H7 (cell line): ENCODE measurements at places on chromosomes 4 and X. TPM values are rescaled to one million over a fixed set of nuclear protein-coding genes. Genes with fewer than 3 reads are reported as not detected.
A peak's percentile ranks its signal among the peaks of the same experiment; 100 is the strongest.

Gene ABCB7
- total RNA-seq: 30.6 and 45.2 TPM in 2 replicates

Gene FGA
- total RNA-seq: not detected in 2 replicates

Gene KLF8
- total RNA-seq: 7.3 and 8.1 TPM in 2 replicates

Gene GAB3
- total RNA-seq: 0.22 and 0.45 TPM in 2 replicates

Gene MAGEB4
- not detected in 2 replicates for total RNA-seq

Gene GAGE12E
- total RNA-seq: not detected in 2 replicates

GRCh38 chr4:94341481-94342370 is 910 bp downstream of the HPGDS start:
- no peak for DNase-seq

GRCh38 chr4:170497112-170497511 is 407.4 kb upstream of the AADAT start:
- DNase-seq: no peak

GRCh38 chrX:9390121-9390520 is 74.7 kb upstream of the TBL1X start:
- no peak for DNase-seq

- DNase-seq: no peak
These were observed 32.0 kb upstream of the MTMR8 start for GRCh38 chrX:64427281-64427680.

GRCh38 chr4:79611026-79611425 is 203.0 kb upstream of the GK2 start:
- no peak for DNase-seq

DNA sequence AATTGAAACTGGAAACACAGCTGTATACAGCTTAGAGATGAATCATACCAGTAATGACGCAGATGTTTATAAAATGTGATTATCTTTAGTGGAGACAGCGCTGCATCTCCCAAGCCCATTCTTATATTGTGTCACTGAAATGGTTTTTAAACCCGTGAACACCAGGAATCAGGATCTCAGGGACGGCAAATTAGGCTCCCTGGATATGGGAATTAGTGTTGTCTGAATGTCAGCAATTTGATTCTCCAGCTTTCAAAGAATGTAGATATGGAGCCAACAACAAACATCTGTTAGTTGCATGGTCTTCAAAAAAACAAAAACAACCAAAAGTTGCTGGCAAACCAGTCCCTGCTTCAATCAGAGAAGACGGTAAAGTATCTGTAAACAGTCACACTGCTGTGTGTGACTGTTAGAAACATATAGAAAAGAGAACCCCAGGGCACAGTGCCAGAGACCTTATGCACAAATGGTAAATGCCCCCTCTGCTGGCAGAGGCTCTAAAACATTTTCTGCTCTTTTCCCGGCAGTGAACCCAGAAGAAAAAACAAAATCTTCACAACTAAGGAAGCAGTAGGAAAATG is 351.9 kb upstream of the FTHL17 start:
- peak; percentile 43 for DNase-seq

DNA sequence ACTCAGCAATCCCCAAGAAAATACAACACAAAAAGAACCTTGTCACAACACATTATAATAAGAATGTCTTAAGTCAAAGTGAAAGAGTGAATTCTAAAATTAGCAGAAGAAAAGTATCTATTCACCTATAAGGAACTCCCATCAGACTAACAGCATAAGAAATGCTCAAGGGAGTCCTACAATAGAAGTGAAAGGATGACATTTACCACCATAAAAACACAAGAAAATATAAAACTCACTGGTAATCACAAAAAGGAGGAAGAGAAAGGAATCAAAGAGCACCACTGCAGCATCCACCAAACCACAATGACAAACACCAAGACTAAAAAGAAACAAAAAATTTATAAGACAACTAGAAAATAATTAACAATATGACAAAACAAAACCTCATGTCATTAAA is 257.0 kb upstream of the AGTR2 start:
- no peak for DNase-seq

- no peak for DNase-seq
These were observed 82.2 kb downstream of the SLC9A7 start for GRCh38 chrX:46676399-46677356.

DNA sequence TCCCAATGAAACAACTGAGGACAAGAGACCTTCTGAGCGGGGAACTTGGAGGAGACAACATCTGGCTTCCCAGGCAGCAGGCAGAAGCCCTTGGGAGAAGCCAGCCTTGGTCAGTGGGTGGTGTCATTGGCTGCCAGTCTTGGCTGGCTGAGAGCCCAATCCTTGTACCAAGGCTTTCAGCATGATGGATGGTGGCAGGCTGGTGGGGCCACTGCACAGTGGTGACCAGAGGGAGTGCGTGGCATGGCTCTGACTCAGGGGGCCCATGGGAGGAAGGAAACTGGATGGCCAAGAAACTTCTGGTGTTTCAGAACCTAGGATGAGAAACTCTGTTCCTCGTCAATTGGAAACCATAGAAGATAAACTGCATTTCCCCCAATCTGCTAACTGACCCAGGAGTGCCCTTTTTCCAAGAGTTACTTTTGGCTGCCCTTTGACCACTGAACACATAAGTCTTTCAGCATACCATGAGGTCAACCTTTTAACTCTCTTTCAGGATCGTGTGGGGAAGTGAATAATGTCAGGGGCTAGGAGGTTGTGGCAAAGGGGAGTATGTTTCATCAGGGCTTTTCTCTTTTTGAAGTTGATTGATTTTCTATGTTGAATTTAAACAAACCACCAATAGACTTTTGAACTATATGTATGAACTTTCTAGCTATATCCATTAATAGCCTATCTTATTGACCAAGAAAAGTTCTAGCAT is 60.9 kb downstream of the SOWAHB start:
- no peak for DNase-seq

GRCh38 chr4:57504797-57505530 is 394.8 kb upstream of the IGFBP7 start:
- no peak for DNase-seq

- peak; percentile 43 for DNase-seq
These were observed 10.1 kb upstream of the FGG start for GRCh38 chr4:154622598-154622997.

GRCh38 chr4:109827672-109828071 is at the start of gene RRH:
TSS of gene RRH (plus strand) at chr4:109827972. CDS start at chr4:109828028, 56 bp downstream.
- DNase-seq: no peak

DNA sequence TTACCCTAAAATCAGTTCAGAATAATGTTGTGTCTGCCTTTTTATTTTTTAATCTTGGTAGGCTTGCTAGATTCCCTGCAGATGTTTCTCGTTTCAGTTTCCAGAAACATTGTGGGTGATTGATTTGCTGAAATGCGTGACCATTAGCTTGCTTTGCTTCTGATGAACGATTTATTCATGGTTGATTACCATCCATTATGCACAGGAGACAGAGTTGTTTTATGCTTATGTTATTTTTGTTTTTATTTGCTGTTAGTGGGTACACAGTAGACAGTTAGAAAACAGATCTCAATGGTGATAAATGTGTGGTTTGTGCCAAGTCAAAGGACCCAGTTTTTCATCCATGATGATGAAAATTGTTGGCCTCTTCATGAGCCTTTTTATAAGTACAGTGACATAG is 455.6 kb upstream of the BOD1L1 start:
- no peak for DNase-seq

GRCh38 chr4:25320773-25321172 is 8.2 kb downstream of the ZCCHC4 start:
- no peak for DNase-seq
